ENCODE measurements at places on chromosomes 6 and 20. TPM values are rescaled to one million over a fixed set of nuclear protein-coding genes. Genes with fewer than 3 reads are reported as not detected.

Gene GUCA1A
- total RNA-seq: not detected

Gene ASXL1
- total RNA-seq: 71.9 TPM

Gene SYS1
- total RNA-seq: 69.3 TPM

Gene PCK1
- not detected for total RNA-seq

DNA sequence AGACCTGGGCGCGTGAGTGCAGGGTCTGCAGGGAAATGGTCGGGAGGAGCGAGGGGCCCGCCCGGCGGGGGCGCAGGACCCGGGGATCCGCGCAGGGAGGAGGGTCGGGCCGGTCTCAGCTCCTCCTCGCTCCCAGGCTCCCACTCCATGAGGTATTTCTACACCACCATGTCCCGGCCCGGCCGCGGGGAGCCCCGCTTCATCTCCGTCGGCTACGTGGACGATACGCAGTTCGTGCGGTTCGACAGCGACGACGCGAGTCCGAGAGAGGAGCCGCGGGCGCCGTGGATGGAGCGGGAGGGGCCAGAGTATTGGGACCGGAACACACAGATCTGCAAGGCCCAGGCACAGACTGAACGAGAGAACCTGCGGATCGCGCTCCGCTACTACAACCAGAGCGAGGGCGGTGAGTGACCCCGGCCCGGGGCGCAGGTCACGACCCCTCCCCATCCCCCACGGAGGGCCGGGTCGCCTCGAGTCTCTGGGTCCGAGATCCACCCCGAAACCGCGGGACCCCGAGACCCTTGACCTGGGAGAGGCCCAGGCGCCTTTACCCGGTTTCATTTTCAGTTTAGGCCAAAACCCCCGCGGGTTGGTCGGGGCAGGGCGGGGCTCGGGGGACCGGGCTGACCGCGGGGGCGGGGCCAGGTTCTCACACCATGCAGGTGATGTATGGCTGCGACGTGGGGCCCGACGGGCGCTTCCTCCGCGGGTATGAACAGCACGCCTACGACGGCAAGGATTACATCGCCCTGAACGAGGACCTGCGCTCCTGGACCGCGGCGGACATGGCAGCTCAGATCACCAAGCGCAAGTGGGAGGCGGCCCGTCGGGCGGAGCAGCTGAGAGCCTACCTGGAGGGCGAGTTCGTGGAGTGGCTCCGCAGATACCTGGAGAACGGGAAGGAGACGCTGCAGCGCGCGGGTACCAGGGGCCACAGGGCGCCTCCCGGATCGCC is 54.2 kb upstream of the HLA-A start:
- DNase-seq: peak; percentile 95
- H3K4me3 ChIP-seq: peak overlapping the region; percentile 66
- peak overlapping the region; percentile 91 for H3K27ac ChIP-seq

GRCh38 chr6:159978291-159979135 is 9.6 kb downstream of the IGF2R start:
- no peaks in the 10 kb centered on the region for H3K36me3 ChIP-seq
- no peaks in the 10 kb centered on the region for H3K27me3 ChIP-seq
- H3K27ac ChIP-seq: peak overlapping the region; percentile 61
- no peak for DNase-seq
- H3K4me1 ChIP-seq: peaks cover 84% of the 10 kb centered on the region
- no peak overlapping the region for H3K4me3 ChIP-seq

DNA sequence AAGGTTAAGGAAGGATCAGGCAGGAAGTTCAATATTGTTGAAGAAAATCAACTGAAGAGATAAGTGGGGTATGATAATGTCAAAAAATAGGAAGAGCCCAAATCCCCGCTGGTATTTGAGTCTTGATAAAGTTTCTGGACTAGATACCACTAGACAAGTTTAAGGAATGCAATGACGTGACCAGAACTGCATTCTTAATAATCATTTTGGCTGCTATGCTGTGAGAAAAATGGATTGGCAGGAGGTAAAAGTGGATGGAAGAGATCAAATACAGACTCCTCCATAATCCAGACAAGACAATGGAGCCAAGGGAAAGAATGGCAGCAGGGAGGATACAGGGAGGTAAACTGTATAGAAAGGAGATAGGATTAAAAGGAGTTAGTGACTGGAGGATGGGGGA is 128.2 kb downstream of the COL12A1 start:
- H3K27me3 ChIP-seq: no peaks in the 10 kb centered on the region
- no peaks in the 10 kb centered on the region for H3K4me1 ChIP-seq
- DNase-seq: no peak
- H3K4me3 ChIP-seq: no peak overlapping the region

DNA sequence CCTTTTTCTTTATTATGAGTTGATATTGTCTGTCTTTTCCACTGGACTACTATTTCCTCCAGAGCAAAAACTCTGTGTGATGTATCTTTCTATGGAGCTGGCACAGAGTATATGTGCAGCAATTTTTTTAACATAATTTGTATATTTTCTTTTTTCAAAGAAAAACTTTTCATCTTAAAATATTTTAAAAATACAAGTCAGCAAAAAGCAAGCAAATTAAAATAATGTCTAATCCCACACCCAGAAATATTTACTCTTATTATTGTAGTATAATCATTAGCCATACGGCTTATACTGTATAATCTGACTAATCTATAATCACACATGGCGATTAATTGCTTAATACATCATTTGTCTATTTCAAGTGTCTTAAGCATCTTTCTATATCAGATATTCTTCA is 49.7 kb upstream of the BTN3A2 start:
- peaks cover 21% of the 10 kb centered on the region for H3K27me3 ChIP-seq
- no peak overlapping the region for H3K4me3 ChIP-seq
- H3K4me1 ChIP-seq: peaks cover 11% of the 10 kb centered on the region
- no peak for DNase-seq

- H3K4me1 ChIP-seq: no peaks in the 10 kb centered on the region
- no peak overlapping the region for H3K27ac ChIP-seq
- peaks cover 56% of the 10 kb centered on the region for H3K27me3 ChIP-seq
- no peaks in the 10 kb centered on the region for H3K36me3 ChIP-seq
Measured at GRCh38 chr20:62470001-62470400, 5.8 kb downstream of the GATA5 start.

DNA sequence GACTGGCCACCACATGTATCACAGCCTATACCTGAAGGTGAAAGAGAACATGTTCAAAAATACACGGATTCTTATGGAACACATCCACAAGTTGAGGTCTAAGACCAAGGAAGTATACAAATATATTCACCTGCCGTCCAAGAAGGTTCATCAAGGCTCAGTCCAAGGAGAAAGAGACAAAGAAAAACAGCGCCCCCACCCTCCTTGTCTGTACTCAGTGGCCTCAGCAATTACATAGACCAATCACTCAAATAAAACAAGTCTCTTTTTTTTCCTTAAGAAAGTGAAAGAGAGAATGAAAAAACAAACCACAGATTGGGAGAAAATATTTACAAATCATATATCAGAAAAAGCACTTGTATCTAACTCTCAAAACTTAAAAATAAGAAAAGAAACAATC is 19.5 kb downstream of the CPXM1 start:
- H3K4me3 ChIP-seq: no peak overlapping the region
- no peaks in the 10 kb centered on the region for H3K4me1 ChIP-seq
- no peaks in the 10 kb centered on the region for H3K36me3 ChIP-seq
- no peak overlapping the region for H3K27ac ChIP-seq
- DNase-seq: no peak

- no peak overlapping the region for H3K4me3 ChIP-seq
- no peaks in the 10 kb centered on the region for H3K36me3 ChIP-seq
- H3K4me1 ChIP-seq: no peaks in the 10 kb centered on the region
- no peak for DNase-seq
- H3K27ac ChIP-seq: no peak overlapping the region
- H3K27me3 ChIP-seq: no peaks in the 10 kb centered on the region
Measured at GRCh38 chr6:90835596-90836212, 248.8 kb upstream of the MAP3K7 start.

DNA sequence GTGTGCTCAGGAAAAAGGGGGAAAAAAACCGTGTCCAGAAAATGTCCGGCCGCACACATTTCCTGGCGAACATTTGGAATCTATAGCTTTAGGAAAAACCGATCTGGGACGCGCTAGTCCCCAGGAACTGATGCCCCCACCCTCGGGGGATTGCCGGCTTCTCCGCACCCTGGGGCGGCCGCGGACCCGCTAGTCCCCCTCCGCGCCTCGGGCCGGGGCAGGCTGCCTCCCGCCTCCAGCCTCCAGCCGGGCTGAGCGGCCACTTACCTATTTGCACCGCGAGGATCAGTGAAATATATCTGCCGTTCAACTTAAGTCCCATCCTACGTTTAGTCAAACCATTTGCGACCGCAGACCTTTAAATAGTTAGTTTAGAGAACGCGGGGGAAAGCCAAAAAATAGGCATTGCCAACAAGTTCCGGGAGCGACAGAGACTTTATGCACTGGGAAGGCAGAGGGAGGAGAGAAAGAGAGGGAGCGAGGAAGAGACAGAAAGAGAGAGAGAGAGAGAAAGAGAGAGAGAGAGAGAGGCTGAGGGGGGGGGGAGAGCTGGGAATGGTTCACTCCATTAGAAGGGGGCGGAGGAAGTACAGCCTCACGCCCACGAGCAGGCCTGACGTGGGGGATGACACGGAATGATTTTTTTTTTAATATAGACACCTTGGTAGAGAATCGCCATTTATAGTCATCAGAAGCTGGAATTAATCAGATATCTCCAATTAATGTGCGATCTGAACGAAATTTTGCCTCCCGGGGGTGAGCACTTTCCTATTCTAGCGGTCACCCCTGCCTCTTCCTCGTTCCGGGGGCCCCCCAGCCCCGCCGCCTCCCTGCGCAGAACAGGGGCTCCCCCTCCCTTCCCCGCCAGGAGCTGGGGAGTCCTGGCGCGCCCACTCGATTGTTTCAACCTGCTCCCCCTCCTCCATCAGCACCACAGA is at the start of gene NRN1:
Gene NRN1 (minus strand): TSS at position 498 of the 938 bp plus-strand sequence. CDS start 176 bp downstream, at position 322.
- peak within 1 kb of the TSS; percentile 58 for H3K27ac ChIP-seq
- no peaks in the 10 kb centered on the region for H3K36me3 ChIP-seq

DNA sequence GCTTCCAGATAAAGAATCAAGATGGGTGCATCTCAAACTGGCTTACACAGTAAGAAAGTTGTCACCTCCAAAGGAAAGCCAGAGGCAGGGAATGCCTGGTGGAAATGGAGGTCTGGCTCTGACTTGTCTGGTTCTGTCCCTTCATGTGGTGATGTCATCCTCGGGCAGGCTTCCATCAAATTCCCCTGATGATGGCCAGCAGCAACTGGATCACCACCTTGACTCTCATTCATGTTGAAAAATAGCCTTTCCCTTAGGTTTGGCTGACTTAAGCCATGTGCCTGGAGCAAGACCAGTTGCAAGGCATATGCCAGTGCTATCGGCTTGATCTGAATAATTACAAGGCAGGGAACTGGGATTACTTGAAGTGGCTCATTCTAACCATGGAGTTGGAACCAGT is 28.8 kb downstream of the IMPG1 start:
- no peaks in the 10 kb centered on the region for H3K27me3 ChIP-seq
- H3K4me1 ChIP-seq: no peaks in the 10 kb centered on the region
- no peak overlapping the region for H3K4me3 ChIP-seq
- H3K36me3 ChIP-seq: no peaks in the 10 kb centered on the region
- no peak overlapping the region for H3K27ac ChIP-seq

- H3K36me3 ChIP-seq: no peaks in the 10 kb centered on the region
- DNase-seq: no peak
Measured at GRCh38 chr6:85251300-85251699, 198.6 kb upstream of the NT5E start.

DNA sequence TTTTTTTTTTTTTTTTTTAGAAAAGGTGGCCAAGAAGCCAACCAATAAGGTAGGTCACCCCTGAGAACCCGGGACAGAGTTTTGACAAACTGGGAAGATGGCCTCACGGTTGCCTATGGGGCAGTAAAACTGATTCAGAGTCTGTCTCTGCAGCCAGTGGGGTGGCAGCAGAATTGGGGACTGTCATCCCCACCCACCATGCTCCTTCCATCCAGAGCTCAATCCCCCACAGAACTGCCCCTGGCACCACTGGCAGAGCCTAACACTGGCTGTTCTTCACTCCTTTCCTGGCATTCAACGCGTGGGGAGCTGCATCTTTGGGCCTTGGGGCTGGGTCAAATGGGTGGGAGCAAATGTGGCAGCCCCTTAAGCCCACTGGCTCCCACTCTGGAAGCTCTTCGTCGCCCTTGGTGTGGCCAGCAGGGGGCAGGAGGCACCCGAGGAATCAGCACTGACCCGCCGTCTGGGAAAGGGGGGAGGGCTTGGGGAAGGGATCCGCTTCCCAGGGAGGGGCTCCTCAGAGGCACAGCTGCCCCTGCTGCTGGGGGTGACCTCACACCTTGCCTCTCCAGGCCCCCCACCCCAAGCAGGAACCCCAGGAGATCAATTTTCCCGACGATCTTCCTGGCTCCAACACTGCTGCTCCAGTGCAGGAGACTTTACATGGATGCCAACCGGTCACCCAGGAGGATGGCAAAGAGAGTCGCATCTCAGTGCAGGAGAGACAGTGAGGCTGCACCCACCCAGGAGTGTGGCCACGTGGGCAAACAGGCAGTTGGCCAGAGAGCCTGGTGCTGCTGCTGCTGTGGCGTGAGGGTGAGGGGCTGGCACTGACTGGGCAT is 10.4 kb downstream of the CD40 start:
- H3K27me3 ChIP-seq: no peaks in the 10 kb centered on the region
- H3K27ac ChIP-seq: no peak overlapping the region
- H3K36me3 ChIP-seq: peaks cover 35% of the 10 kb centered on the region
- H3K4me3 ChIP-seq: no peak overlapping the region

DNA sequence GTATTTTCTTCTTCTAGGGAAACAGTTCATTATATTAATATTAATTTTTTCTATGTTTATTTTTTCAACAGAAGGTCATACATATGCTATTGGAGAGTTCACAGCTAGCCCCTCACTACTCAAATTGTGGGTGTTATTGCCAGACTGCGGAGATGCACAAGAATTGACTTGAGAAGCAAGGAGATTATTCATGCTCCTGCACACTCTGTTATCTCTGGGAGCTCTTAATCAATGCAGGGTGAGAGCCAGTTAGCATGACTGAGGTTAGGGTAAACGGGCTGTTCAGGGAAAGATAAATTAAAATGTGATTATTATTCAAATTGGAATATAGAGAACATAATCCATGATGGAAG is 48.9 kb upstream of the DEFB112 start:
- no peaks in the 10 kb centered on the region for H3K4me1 ChIP-seq
- H3K36me3 ChIP-seq: no peaks in the 10 kb centered on the region
- DNase-seq: no peak
- no peak overlapping the region for H3K4me3 ChIP-seq

DNA sequence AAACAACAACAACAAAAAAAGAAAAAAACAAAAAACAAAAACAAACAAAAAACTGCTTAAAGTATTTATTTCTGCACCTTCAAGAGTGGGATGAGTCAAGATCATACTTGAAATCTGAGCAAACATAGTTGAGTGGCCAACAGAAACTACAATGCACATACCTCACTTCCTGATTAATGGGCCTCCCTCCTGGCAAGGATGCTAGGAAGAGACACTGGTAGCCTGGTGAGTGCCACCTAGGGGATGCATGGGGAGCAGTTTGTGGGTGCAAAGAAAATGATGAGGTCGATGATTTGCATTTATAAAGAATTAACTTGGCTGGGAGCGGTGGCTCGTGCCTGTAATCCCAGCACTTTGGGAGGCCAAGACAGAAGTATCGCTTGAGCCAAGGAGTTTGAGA is 808.1 kb downstream of the MAFB start:
- no peaks in the 10 kb centered on the region for H3K27me3 ChIP-seq
- H3K27ac ChIP-seq: no peak overlapping the region
- no peaks in the 10 kb centered on the region for H3K36me3 ChIP-seq
- no peak overlapping the region for H3K4me3 ChIP-seq
- no peak for DNase-seq

Measured in lower lobe of right lung (tissue), 2 donors.